ENCODE measurements at places on chromosomes 6 and 20. TPM values are rescaled to one million over a fixed set of nuclear protein-coding genes. Genes with fewer than 3 reads are reported as not detected.

GRCh38 chr6:117465691-117466090, 16.8 kb upstream of the DCBLD1 start:
- H3K27ac ChIP-seq = no peak overlapping the region
- H3K4me3 ChIP-seq = no peak overlapping the region
- H3K27me3 ChIP-seq = no peaks in the 10 kb centered on the region
- no peak for DNase-seq

DNA sequence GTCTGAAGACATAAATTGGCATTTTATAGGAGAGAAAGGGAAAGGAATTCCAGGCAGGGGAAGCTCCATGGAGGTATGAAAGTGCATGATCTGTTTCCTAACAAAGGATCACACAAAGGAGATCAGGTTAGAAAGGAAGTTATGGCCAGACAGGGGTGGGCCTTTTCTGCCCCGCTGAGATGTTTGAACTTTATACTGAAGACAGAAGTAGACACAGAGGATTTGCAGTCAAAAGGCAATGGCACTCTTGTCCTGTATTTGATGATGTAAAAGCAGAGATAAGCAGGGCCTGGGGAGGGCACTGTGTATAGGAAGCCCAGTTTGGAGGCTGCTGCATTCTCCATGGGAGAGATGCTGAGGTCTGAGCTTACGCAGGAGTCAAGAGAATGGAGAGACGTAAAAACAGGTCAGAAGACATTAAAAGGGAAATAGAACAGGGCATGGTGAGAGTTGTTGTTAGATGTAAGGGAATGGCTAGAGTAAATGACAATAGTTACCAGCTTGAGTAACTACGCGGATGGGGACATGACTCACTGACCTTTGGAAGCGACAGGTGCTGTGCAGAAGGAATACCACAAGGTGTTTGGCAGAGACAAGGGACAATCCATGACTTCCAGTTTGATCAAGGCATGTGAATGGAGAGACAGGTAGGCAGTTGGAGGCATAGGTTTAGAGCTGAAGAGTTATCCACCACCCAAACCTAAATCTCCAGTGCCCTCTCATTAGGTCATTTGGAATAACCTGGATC, 190.6 kb upstream of the SASH1 start:
- H3K27ac ChIP-seq = no peak overlapping the region
- no peaks in the 10 kb centered on the region for H3K36me3 ChIP-seq
- no peaks in the 10 kb centered on the region for H3K4me1 ChIP-seq
- no peak overlapping the region for H3K4me3 ChIP-seq
- no peaks in the 10 kb centered on the region for H3K27me3 ChIP-seq
- DNase-seq = no peak

GRCh38 chr20:40282941-40283340, 406.1 kb downstream of the MAFB start:
- H3K4me1 ChIP-seq = no peaks in the 10 kb centered on the region
- no peak overlapping the region for H3K27ac ChIP-seq
- no peak overlapping the region for H3K4me3 ChIP-seq
- H3K27me3 ChIP-seq = no peaks in the 10 kb centered on the region
- DNase-seq = no peak
- H3K36me3 ChIP-seq = no peaks in the 10 kb centered on the region

JPH2 gene
- 0.10 TPM for total RNA-seq

SLC13A3 gene
- total RNA-seq = 3.7 TPM

DNA sequence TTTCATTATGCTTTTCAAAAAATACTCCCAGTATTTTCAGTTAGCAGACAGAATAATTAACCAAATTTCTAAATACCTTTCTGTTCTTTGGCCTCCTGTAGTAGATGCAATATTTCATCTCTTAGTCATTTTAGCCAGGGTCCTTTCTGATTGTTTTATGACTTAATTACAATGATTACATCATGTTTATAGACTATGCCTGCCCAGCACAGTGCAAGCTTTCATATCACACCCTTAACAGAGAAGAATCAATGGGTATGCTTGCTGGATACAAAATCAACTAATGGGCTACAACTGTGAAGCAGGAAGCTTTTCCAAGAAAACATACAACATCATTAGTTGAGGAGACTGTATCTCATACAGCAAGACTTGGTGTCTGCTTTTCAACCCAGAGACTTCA, 119.8 kb upstream of the NRSN1 start:
- no peaks in the 10 kb centered on the region for H3K36me3 ChIP-seq
- H3K4me1 ChIP-seq = no peaks in the 10 kb centered on the region
- H3K27ac ChIP-seq = no peak overlapping the region
- no peaks in the 10 kb centered on the region for H3K27me3 ChIP-seq

GTF3C6 gene
- 47.7 TPM for total RNA-seq

DNA sequence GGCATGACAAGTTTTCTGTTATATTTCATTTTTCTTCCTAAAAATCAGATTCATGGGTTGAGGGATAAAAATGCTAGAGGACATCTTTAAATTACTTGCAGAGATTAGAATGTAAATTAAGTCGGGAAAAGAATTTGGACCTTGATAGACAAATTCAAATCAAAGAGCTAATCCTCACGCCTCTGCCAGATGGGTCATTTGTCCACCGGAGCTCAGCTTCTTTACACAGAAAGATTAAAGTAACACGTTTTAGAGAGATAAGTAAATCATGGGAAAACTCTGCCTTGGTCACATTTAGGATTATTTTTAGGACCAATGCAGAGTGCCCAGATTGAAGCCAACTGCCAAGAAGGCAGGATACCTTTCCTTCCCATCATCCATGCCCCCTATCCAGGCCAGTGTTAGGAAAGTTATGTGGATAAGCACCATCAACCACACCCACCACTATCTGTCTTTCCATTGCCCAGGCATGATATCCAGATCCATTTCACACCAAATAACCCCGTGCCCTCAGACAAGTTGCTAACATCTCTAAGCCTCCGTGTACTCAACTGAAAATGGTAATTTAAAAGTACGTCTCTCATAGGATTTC, 397.4 kb upstream of the PLCB4 start:
- H3K36me3 ChIP-seq = no peaks in the 10 kb centered on the region
- DNase-seq = no peak
- no peak overlapping the region for H3K27ac ChIP-seq
- no peaks in the 10 kb centered on the region for H3K4me1 ChIP-seq
- no peaks in the 10 kb centered on the region for H3K27me3 ChIP-seq

DNA sequence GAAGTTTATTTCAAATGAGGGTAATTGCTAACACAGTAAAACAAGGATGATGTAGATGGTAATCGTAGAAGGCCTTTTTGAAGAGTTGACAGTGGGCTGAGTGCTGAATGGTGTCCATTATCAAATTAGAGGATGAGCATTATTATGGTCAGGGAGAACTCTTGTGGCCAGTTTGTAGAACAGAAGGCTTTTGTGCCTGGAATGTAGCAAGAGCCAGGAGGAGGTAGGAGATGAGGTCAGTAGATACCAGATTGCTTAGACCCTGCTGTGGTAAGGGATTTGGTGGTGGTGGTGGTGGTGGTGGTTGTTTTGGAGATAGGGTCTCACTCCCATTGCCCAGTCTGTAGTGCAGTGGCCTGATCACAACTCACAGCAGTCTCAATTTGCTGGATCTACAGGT, 6.2 kb downstream of the CSE1L start:
- DNase-seq = no peak
- no peaks in the 10 kb centered on the region for H3K4me1 ChIP-seq
- no peak overlapping the region for H3K27ac ChIP-seq
- H3K36me3 ChIP-seq = no peaks in the 10 kb centered on the region

- no peaks in the 10 kb centered on the region for H3K36me3 ChIP-seq
- no peak overlapping the region for H3K4me3 ChIP-seq
- no peak for DNase-seq
- H3K27ac ChIP-seq = no peak overlapping the region
- H3K4me1 ChIP-seq = no peaks in the 10 kb centered on the region
Observed at GRCh38 chr6:46927066-46927465, 5.3 kb upstream of the ADGRF5 start.

LHFPL5 gene
- total RNA-seq = not detected

DNA sequence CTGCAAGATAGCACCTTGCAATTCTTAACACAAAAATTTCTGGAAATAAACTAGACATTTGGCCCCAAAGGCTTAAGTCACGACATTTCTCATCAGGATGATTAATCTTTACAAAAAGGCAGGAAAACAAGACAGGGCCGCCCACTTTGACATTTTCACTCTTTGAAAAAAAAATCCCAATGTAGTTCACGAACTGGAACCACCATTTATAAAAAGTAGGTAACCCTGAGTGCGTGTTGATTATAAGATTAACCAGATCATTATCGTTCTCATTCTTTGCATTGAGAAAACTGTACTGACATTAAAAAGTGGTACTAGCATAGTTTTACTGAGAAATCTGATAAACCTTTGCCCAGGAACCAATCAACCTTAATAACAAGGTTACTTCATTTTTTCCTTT, 108.8 kb downstream of the HUS1B start:
- no peaks in the 10 kb centered on the region for H3K4me1 ChIP-seq
- H3K27ac ChIP-seq = no peak overlapping the region
- H3K4me3 ChIP-seq = no peak overlapping the region
- H3K27me3 ChIP-seq = no peaks in the 10 kb centered on the region

DNA sequence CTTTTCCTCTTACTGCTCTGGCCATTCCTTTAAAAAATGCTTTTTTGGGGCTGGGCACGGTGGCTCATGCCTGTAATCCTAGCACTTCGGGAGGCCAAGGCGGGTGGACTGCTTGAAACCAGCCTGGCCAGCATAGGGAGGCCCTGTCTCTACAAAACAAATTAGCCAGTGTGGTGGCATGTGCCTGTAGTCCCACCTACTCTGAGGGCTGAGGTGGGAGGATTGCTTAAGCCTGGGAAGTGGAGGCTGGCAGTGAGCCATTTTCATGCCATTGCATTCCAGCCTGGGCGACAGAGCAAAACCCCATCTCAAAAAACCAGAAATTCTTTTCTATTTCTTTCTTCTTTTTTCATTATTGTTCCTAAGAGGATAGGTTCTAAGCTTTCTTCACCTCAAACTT, 36.9 kb upstream of the RNF144B start:
- H3K27me3 ChIP-seq = no peaks in the 10 kb centered on the region
- no peak overlapping the region for H3K27ac ChIP-seq
- no peaks in the 10 kb centered on the region for H3K36me3 ChIP-seq
- H3K4me3 ChIP-seq = no peak overlapping the region

GRCh38 chr6:32962213-32962826, 6.1 kb upstream of the BRD2 start:
- H3K4me3 ChIP-seq = no peak overlapping the region
- H3K27ac ChIP-seq = no peak overlapping the region
- no peaks in the 10 kb centered on the region for H3K36me3 ChIP-seq
- no peak for DNase-seq
- no peaks in the 10 kb centered on the region for H3K27me3 ChIP-seq

DNA sequence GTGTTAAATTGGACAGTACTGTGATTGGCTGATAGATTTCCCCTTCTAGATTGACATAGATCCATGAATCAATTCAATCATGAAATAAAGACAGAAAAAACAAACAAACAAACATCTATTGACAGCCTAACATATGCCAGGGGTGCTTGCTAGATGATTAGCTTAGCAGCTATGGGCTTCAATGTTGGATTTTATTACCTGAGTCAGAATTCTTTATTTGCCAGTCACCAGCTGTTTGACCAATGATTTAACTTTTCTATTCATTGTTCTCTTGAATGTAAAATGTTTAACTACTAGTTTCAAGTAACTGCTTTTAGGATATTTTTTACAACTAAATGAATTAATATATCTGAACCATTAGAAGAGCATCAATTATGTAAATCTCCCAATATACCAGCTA, 901.3 kb upstream of the CITED2 start:
- no peaks in the 10 kb centered on the region for H3K27me3 ChIP-seq
- H3K27ac ChIP-seq = no peak overlapping the region
- no peaks in the 10 kb centered on the region for H3K4me1 ChIP-seq
- no peak for DNase-seq
- H3K4me3 ChIP-seq = no peak overlapping the region
- no peaks in the 10 kb centered on the region for H3K36me3 ChIP-seq

GATA5 gene
- total RNA-seq = 0.37 TPM

CCM2L gene
- total RNA-seq = 0.86 TPM

- H3K4me3 ChIP-seq = no peak overlapping the region
- H3K4me1 ChIP-seq = peaks cover 5% of the 10 kb centered on the region
- no peak for DNase-seq
- no peaks in the 10 kb centered on the region for H3K36me3 ChIP-seq
Observed at GRCh38 chr20:20452254-20452676, 84.4 kb downstream of the INSM1 start.

DNA sequence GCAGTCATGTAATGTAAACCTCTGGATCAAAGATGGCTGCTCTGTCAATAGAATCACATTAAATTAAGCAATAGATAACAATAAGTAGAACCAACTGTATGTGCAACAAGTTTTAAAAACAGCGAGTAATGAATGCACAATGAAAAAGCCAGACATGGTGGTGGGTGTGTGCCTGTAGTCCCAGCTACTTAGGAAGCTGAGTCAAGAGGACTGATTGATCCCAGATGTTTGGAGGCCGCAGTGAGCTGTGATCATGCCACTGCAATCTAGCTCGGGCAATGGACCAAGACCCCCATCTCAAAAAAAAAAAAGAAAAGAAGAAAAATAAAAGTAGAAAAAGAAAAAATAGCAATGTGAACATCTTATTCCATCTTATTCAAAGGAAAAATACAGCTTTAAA, 558.7 kb upstream of the MMS22L start:
- no peak for DNase-seq
- no peaks in the 10 kb centered on the region for H3K27me3 ChIP-seq
- H3K4me1 ChIP-seq = no peaks in the 10 kb centered on the region
- H3K4me3 ChIP-seq = no peak overlapping the region
- no peaks in the 10 kb centered on the region for H3K36me3 ChIP-seq

DNA sequence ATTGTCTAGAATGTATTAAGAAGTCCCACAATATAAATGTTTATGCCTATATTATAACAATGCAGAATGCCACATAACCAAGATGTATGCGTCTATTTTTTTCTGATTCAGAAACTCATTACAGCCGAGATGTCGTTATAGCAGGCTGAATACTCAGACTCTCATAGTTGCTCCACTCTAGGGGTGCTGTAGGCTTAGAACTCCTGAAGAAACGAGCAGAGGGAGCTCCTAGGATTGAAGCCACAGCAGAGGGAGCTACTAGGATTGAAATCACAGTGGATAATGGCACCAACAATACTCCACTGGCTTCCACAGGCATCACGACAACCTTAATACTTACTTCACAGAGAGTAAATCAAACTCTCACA, 208.9 kb downstream of the KIF16B start:
- no peaks in the 10 kb centered on the region for H3K4me1 ChIP-seq
- H3K4me3 ChIP-seq = no peak overlapping the region
- H3K36me3 ChIP-seq = no peaks in the 10 kb centered on the region
- DNase-seq = no peak

DNA sequence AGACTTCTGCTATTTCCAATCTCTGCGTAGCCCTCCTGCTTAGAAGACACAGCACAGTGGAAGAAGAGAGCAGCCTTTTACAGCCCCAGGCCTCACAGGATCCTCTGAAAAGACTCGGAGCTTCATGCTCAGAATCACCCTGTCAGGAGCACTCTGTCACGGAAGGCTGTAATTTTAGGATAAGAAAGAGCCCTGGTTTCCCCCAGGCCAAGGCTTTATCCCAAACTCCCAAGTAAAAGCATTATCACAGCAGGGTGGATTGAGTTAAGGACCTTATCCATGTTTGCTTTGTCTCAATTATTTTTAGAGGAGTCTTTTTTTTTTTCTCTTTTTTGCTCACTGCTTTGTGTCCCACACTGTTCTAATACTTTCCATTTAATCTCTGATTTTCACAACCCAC, 39.2 kb downstream of the ANKS1A start:
- DNase-seq = no peak
- H3K27ac ChIP-seq = no peak overlapping the region
- no peak overlapping the region for H3K4me3 ChIP-seq
- no peaks in the 10 kb centered on the region for H3K36me3 ChIP-seq

SLC26A8 gene
- 0.12 TPM for total RNA-seq

COL9A3 gene
- 1.5 TPM for total RNA-seq

GRCh38 chr6:45741437-45742171, 274.1 kb downstream of the CLIC5 start:
- no peak for DNase-seq
- H3K36me3 ChIP-seq = no peaks in the 10 kb centered on the region
- no peaks in the 10 kb centered on the region for H3K4me1 ChIP-seq

CST5 gene
- total RNA-seq = not detected

ZSCAN23 gene
- 0.25 TPM for total RNA-seq

All from right lobe of liver (tissue), 6 donors.